GM12892 (cell line): ENCODE measurements at places on chromosomes 3 and 15.

GRCh38 chr3:170701696-170702678 lies 116.1 kb upstream of the SLC7A14 start:
- no peak for DNase-seq

DNA sequence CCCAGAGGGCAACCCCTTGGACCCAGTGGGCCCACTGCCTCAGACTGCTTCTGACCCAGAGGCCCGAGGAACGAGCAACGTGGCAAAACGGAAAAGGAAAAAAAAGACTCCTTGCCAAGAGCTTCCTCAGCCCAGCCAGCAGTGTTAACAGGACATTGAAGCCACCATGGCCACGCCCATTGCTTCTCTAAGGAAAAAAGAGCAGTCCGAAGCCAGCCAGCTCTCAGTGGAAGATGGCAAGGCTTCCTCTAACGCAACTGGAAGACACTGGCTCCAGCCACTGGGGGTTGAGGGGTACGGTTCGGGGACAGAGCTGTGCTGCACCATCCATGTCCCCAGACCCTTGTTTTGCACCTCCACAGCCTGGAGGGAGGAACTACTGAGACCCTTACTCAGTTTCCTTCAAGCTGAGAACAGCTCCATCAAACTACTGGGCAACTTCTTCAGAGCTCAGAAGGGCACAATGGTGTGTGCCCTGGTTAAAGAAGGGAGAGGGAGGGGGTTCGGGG lies 10.7 kb downstream of the BMF start:
- no peak for DNase-seq

DNA sequence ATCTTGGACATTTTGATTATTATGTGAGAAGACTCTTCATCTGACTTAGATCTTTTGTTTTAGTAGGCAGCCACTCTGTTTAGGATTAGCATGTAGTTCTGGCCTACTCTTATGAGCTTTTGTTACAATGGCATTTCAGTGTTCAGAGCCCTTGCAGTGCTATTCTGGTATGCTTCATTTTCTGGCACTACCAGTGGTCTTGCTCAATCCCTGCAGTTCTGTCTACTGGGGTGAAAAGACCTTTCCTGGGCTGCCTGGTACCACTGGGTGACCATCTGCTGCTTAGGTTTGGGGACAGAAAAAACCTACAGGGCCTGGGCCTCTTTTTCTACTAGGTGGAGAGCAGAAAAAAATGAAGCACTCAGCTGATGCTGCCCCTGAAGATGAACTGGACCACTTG lies 42.5 kb downstream of the IL16 start:
- DNase-seq: no peak

DNA sequence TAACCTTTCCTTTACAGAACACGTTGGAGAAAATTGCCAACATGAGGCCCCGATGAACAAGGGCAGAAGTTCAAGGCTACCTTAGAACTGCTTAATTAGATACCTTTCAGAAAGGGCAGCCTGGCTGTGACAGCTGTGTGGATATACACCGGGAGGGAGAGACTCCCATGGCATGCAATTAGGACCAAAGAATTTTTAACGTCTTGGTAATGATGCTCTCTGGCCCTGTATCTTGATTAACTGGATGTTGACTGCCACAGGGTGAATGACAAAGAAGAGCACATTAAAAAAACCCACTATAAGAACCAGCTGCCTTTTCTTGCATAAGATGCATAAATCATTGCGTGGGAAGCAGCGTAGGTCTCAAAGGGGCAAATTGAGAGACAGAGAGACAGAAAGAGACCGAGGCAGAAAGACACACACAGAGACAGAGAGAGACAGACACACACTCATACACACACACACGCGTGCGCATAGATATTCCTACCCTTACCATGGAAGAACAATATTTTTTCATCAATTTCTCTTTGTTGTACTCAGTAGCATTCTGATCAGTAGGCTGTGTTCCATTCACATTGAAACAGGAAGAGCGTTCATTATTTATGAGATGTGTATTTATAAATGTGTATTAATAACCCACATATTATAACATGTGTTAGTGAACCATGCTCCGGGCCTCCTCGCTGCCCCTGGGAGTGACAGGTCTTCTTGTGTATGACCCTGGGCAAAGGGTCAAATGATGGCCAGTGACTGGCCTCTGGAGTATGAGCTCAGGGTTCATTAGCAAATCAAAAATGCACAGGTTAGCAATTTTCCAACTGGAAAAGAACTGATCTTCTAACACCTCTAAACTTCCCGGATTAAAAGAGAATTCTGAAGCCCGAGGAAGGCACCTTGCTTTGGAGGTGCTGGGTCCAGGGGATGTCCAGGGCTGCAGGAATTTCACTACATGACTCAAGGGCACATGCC lies 118.8 kb downstream of the NSMCE3 start:
- DNase-seq: no peak

- DNase-seq: no peak
Observed at GRCh38 chr3:172840913-172841312, 90.4 kb downstream of the ECT2 start.

GRCh38 chr3:136818769-136819391 lies at the start of gene SLC35G2:
TSS of gene SLC35G2 (plus strand) at chr3:136819126. CDS start at chr3:136854461, 35,335 bp downstream.
- DNase-seq: no peak

GRCh38 chr3:66097647-66098046 lies 58.9 kb upstream of the MAGI1 start:
- no peak for DNase-seq

- no peak for DNase-seq
Observed at GRCh38 chr15:55589287-55589686, 1.1 kb upstream of the PYGO1 start.

- DNase-seq: no peak
Observed at GRCh38 chr15:65738649-65739048, 53.4 kb downstream of the DENND4A start.

GRCh38 chr15:82643992-82644391 lies 3.2 kb downstream of the CPEB1 start:
- no peak for DNase-seq

GRCh38 chr3:29339016-29339833 lies 58.4 kb downstream of the RBMS3 start:
- no peak for DNase-seq

DNA sequence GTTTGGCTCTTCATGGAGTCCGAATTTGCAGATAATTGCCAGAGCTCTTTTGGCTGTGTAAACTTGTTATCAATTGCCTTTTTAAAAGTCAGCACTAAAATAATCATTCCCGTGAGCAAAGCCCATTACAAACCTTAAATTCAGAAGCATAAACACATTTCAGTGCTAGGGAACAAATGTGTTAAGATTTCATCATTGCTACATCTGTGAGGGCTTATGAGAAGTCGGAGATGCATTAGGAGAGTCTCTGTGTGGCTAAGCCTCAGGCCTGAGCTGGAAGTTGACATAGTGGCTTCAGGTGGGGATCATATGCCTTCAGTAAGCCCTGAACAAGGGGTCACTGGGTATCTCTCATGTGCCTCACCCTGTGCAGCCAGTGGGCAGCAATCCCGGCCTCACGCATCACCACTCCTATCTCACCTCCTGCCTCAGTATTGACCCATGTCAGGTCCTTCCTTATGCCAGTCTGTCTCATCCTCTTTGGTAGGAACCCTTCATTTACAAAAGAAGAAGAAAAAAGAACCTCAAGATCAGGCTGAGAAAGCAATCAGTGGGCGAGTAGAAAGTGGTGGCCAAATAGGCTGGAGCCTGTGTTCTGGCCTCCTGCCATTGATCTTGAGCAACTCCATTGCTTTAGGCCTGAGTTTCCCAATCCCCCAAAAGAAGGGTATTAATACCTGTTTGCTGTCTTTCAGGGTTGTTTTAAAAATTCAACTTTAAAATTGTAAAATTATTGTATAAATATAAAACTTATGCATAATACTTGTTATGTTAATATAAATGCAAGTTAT lies 233.5 kb downstream of the IL20RB start:
- no peak for DNase-seq

GRCh38 chr3:20258371-20258770 lies 72.4 kb upstream of the SGO1 start:
- DNase-seq: no peak

- no peak for DNase-seq
Observed at GRCh38 chr15:80785811-80786354, 6.7 kb downstream of the CEMIP start.

GRCh38 chr3:133269393-133269792 lies 130.5 kb upstream of the BFSP2 start:
- no peak for DNase-seq

GRCh38 chr3:177357352-177358090 lies 160.2 kb upstream of the TBL1XR1 start:
- no peak for DNase-seq

DNA sequence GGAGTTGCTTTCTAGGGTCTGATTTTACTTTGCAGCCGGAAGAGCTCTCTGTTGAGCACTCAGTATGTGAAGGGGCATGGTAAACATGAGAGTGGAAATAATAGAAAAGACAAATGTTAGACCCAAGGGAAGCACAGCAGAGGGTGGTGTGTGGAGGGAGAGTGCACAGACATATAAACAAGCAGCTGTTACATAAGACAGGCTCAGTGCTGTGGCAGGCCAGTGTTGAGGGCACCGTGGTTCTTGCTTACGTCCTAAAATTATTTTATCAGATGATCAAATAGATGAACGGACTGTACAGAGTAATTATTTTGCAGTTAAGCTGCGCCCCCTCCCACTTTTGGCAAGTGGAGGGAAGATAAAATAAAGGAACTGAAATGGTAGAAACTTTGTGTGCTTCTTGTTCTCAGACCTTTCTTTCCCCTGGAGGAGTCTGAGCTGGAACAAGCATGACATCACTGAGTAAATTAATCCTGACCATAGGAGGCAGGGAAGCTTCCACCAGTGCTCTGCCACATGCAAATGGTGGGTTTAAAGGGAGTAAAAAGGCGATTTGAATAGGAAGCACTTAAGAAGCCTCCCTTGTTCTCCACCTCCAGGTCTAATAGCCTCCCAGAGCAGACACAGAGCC lies 205.6 kb downstream of the IL20RB start:
- no peak for DNase-seq

GRCh38 chr15:49589030-49589429 lies 31.6 kb downstream of the FAM227B start:
- peak; percentile 4 for DNase-seq

DNA sequence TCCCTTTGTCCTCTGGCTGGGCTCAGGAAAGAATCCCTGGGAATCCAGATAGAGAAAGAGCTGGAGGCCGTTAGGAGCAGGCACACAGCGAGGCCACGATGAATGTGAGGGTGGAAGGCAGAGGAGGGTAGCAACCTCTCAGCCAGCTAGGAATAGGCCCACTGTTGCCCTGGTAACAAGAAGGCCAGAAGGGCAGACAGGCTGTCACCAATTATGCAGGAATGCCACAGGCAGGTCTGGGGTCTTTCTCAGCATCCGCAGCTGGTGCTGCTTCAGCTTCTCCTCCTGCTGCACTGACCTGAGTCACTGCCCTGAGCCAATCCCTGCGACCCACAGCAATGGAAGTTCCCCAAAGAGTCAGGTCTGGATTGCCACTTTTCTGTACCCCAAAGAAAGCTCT lies 62.8 kb upstream of the C3orf80 start:
- DNase-seq: no peak

GRCh38 chr15:41940441-41940857 lies 31.9 kb downstream of the EHD4 start:
- no peak for DNase-seq

DNA sequence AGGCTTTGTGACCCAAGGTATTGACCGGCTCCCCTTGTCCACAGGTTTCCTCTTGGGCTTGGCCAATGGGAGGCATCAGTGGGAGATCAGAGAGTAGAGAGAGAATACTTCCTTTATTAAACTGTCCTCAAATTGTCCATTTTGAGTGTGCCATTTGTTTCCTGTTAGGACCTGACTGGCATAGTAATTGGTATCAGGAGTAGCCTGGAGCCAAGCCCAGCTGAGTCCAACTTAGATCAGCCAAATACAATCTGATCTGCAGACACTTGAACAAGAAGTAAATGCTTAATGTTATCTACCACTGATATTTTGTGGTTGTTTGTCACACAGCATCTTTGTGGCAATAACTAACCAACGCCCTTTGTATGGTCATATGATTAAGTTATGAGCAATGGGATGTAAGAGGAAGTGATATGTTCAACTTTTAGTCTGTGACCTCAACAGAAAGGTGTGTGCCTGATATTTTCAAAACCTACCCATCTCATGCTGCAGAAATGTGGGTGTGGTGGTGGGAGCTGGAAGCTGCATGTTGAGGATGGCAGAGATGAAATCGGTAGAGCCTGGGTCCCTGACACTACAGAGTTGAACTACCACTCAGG lies 13.3 kb downstream of the MYD88 start:
- no peak for DNase-seq

DNA sequence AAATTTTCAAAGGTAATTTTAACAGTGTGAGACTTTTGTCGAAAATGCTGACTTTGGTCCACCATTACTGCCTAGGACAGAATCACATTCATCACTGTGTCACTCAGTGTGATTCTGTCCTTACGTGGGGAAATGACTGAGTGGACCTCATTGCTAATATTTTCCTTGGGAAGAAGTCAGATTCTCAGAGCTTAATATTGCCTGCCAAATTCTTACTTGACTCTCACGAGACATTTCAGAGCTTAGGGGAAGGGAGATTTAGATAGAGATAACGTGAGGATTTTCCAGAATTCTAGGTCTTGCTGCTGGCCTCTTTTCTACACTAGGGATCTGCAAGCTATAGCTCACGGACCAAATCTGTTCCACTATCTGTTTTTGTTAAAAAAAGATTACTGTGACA lies 270.4 kb downstream of the SUCLG2 start:
- no peak for DNase-seq

DNA sequence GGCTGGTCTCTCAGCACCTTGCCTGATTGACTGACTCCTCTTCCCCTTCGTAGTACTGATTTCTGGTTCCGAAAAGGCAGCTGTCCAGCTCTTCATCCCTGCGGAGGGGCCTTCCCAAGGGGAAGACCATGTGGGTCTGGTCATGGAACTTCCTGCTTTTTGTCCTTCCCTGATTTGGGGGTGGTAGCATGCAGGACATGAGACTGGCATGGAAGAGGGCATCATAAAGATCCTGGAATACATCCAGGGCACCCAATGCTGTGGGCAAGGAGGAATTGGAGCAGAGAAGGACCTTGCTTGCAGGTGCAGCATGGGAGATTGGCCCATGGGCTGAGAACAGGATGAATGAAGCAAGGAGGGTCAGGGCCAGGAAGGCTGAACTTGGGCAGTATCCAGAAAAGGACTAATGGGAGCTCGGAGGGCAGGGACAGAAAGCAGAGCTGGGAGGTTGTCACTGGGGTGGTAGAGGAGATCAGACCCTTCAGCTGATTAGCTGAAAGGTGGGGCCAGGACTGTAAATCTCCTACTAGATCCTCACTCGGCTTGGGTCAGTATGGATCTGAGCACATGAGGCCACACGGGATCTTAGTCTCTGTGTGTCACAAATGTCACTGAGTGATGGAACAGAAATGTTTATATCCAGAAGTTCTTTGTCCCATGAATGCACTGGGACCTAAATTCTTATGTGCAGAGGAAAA lies 59.5 kb downstream of the AMOTL2 start:
- DNase-seq: no peak

DNA sequence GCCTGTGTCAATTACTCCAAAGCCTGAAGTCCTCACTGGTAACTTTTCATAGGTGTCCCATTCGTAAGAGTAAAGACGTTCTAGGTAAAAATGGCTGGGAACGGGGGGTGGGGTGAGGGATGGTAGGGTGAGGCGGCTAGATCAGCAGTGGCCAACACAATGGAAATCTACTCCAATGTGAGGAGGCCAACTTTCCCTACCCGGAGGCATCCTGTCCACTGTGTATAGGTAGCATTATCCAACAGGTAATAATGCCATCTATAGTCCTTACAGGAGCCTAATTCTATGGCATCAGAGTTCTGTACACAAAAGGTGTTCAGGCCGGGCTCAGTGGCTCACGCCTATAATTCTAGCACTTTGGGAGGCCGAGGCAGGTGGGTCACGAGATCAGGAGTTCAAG lies 29.1 kb downstream of the HDC start:
- no peak for DNase-seq

GRCh38 chr3:123028233-123028828 lies 768 bp upstream of the SEMA5B start:
- DNase-seq: peak; percentile 38
